Testis (tissue), 5 donors: ENCODE measurements at places on chromosomes 16 and 17. TPM values are rescaled to one million over a fixed set of nuclear protein-coding genes. Genes with fewer than 3 reads are reported as not detected.

DNA sequence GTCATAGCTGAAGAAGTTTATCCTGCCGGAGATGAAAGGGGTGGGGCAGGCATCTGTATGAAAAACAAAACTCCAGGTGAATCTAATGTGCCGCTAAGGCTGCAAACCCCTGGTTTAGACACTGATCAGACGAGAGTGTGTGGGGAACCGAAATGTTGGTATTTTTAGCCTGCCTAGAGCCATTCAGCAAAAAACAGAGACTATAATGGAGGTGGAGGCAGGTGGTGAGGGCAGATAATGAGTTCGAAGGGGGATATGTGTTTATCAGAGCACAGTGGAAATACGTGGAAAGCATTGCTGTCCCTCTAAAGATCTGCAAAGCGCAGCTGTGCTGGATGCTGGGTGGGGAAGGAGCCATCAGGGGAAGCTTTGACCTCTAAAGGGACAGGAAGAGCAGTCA lies 127.5 kb upstream of the WSCD1 start:
- no peak overlapping the region for H3K4me3 ChIP-seq
- no peaks in the 10 kb centered on the region for H3K36me3 ChIP-seq
- H3K4me1 ChIP-seq = no peaks in the 10 kb centered on the region
- H3K27me3 ChIP-seq = no peaks in the 10 kb centered on the region
- no peak overlapping the region for H3K27ac ChIP-seq

GRCh38 chr17:81951785-81952684 lies 5.0 kb upstream of the MYADML2 start:
- no peak overlapping the region for H3K4me3 ChIP-seq
- DNase-seq = no peak
- H3K27ac ChIP-seq = no peak overlapping the region
- H3K27me3 ChIP-seq = no peaks in the 10 kb centered on the region

Gene CHST6
- 1.1 TPM for polyA plus RNA-seq

Gene CRHR1
- 0.55 TPM for polyA plus RNA-seq

- no peak for DNase-seq
- no peaks in the 10 kb centered on the region for H3K36me3 ChIP-seq
- no peaks in the 10 kb centered on the region for H3K27me3 ChIP-seq
- no peak overlapping the region for H3K27ac ChIP-seq
- no peak overlapping the region for H3K4me3 ChIP-seq
- no peaks in the 10 kb centered on the region for H3K4me1 ChIP-seq
Measured at GRCh38 chr16:6884002-6884401, 448.6 kb upstream of the RBFOX1 start.

- H3K36me3 ChIP-seq = no peaks in the 10 kb centered on the region
- H3K27me3 ChIP-seq = no peaks in the 10 kb centered on the region
- DNase-seq = peak; percentile 39
Measured at GRCh38 chr17:30336369-30337171, 2.7 kb upstream of the TMIGD1 start.

Gene INPP5K
- polyA plus RNA-seq = 81.2 TPM

Gene MYLK3
- 18.4 TPM for polyA plus RNA-seq

Gene BCL6B
- 4.6 TPM for polyA plus RNA-seq

DNA sequence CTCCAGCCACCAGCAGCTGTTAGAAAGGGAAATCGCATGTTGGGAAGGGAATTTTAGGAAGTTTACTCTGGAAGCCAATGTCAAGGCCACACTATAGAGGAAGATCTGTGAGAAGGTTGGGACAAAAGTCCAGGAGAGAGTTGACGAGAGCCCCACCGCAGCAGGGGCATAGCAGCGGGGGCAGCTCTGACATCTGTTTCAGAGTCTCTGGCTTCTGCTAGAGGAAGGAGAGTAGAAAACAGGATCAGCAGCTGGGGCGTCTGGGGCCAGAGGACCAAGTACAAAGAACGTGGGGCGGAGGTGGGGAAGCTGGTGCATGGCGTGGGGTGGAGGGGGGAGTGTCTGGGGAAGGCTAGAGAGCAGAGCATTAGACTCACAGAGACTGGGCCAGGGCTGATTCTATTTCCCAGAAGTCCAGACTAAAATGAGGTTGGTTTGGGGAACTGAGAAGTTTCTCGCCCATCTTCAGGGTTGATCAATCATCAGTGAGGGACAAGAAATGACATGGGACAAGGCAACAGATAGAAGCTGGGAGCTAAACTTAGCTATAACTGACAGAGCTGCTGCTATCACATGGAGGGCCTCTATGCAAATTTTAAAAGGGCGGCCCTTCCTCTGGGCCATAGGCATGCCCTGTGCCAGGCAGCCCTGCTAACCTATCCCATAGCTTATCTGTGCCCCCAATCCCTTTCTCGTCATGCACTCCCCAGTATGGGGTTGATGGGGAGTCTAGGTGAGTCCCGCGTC lies 1.2 kb downstream of the RABEP2 start:
- H3K27me3 ChIP-seq = no peaks in the 10 kb centered on the region
- H3K4me3 ChIP-seq = no peak overlapping the region
- H3K4me1 ChIP-seq = peaks cover 13% of the 10 kb centered on the region

Gene ZNF750
- polyA plus RNA-seq = 0.21 TPM

DNA sequence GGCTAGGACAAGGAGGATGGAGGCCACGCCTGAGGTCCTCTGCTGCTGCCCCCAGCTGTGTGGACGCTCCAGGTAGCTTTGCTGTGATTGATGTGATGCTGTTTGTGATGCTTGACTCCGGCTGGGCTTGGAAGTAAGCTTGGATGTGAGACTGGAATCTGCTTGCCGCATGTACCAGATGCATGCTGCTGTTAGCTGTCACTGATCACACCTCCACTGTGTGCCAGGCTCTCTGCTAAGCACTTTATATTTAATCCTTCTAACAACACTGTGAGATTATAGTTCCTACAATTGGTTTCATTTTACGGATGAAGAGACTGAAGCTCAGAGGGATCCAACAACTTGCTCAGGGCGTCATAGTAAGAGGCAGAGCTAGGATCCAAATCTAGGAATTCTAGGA lies 23.5 kb downstream of the SNX29 start:
- no peak overlapping the region for H3K27ac ChIP-seq
- H3K4me1 ChIP-seq = no peaks in the 10 kb centered on the region
- no peaks in the 10 kb centered on the region for H3K27me3 ChIP-seq
- DNase-seq = no peak

GRCh38 chr16:82924075-82924854 lies 297.5 kb downstream of the CDH13 start:
- no peak overlapping the region for H3K27ac ChIP-seq
- DNase-seq = no peak
- no peaks in the 10 kb centered on the region for H3K4me1 ChIP-seq
- H3K27me3 ChIP-seq = no peaks in the 10 kb centered on the region
- H3K4me3 ChIP-seq = no peak overlapping the region

DNA sequence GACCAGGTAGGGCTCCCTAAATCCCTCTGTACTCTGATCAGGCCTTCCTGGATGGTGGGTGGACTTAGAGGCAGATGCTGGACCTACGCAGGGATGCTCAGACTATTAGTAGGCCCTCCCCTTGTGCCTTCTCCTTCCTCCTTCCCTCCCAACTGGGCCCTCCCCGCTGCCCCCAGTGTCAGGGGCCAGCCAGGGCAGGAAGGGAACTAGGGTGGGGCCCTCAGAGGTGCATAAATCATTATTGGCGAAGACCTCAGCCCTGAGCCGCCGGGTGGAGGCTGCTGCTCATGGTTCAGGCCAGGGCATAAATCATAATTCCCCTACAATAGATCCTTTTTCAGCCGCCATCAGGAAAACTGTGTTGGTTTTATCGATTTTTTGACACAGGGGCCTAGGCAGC lies 81.4 kb downstream of the MRM1 start:
- H3K36me3 ChIP-seq = no peaks in the 10 kb centered on the region
- H3K27ac ChIP-seq = no peak overlapping the region
- no peaks in the 10 kb centered on the region for H3K27me3 ChIP-seq

- peaks cover 14% of the 10 kb centered on the region for H3K4me1 ChIP-seq
- peak; percentile 76 for DNase-seq
Measured at GRCh38 chr17:7355053-7355452, at the start of gene TMEM95. TSS of gene TMEM95 (plus strand) at chr17:7355156. CDS start at chr17:7355205, 49 bp downstream.

DNA sequence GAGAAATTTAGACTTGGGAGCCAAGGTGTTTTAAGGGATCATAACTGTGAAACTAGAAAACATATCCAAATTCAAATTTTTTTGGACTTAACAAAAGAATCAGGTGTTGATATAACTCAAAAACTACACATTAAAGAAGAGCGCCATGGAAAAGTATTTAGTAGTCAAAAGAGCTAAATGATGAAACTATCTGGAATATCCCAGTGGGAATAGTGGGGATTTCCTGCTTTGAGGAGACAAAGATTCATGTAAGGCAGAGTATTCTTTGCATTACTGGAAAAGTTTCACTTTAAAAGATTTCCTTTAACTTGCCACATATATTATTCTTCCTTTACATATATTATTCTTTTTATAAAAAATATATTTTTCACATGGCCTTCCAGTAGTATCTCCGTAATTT lies 40.3 kb upstream of the VPS4A start:
- H3K4me1 ChIP-seq = no peaks in the 10 kb centered on the region
- no peak for DNase-seq
- no peak overlapping the region for H3K4me3 ChIP-seq
- no peaks in the 10 kb centered on the region for H3K27me3 ChIP-seq

Gene ZFPM1
- 12.8 TPM for polyA plus RNA-seq

Gene CES4A
- polyA plus RNA-seq = 12.2 TPM

DNA sequence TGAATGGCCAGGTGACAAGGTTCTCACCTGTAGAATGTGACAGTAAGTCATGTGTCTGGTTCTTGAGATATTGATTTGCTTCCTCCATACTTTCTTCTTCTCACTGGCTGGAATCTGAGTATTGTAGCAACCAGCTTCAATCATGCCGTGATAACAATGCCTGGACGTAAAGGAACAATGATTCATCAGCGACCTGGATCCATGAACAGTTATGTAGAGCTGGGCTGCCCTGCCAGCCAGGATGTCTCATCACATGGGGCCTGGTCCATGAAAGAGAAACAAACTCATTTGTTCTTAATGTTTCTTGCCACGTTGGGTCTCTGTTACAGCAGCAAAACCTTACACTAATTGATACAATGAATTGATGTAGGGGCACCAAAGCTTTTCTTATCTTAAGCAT lies 627.2 kb downstream of the TOX3 start:
- no peak overlapping the region for H3K4me3 ChIP-seq
- no peaks in the 10 kb centered on the region for H3K4me1 ChIP-seq
- H3K36me3 ChIP-seq = no peaks in the 10 kb centered on the region
- H3K27ac ChIP-seq = no peak overlapping the region
- DNase-seq = no peak

Gene SCNN1B
- 1.1 TPM for polyA plus RNA-seq

DNA sequence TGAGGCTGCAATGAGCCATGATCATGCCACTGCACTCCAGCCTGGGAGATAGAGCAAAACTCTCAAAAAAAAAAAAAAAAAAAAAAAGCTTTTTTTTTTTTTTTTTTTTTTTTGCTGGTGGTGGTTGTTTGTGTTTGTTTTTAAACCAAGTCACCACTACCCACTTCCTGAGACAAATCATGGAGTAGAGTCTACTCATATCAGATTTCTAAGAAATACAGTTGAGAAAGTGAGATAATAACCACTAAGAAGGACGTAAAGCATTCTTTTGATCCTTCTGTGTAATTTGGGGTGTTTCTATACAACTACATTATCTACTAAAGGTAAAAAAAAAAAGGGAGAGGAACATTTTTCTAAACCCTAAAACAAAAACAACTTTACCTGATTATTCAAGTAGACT lies 38.0 kb downstream of the AXIN2 start:
- no peak overlapping the region for H3K4me3 ChIP-seq
- no peak overlapping the region for H3K27ac ChIP-seq
- no peaks in the 10 kb centered on the region for H3K36me3 ChIP-seq
- H3K4me1 ChIP-seq = peaks cover 3% of the 10 kb centered on the region
- DNase-seq = no peak

GRCh38 chr16:30567160-30567990 lies 4.1 kb downstream of the ZNF688 start:
- no peaks in the 10 kb centered on the region for H3K27me3 ChIP-seq
- no peak overlapping the region for H3K27ac ChIP-seq
- DNase-seq = no peak
- H3K4me3 ChIP-seq = no peak overlapping the region
- H3K4me1 ChIP-seq = peaks cover 6% of the 10 kb centered on the region

- H3K4me1 ChIP-seq = peaks cover 12% of the 10 kb centered on the region
- H3K4me3 ChIP-seq = no peak overlapping the region
- DNase-seq = no peak
- no peaks in the 10 kb centered on the region for H3K27me3 ChIP-seq
- H3K27ac ChIP-seq = no peak overlapping the region
Measured at GRCh38 chr17:57905875-57906455, 49.2 kb downstream of the CUEDC1 start.

Gene ACSM2A
- 0.28 TPM for polyA plus RNA-seq

- no peak for DNase-seq
- no peaks in the 10 kb centered on the region for H3K36me3 ChIP-seq
Measured at GRCh38 chr17:81734405-81735263, 22.6 kb downstream of the SLC25A10 start.

Gene CMTM4
- polyA plus RNA-seq = 22.2 TPM

GRCh38 chr17:63132459-63132911 lies 166.4 kb downstream of the TANC2 start:
- no peak for DNase-seq
- H3K36me3 ChIP-seq = no peaks in the 10 kb centered on the region
- no peaks in the 10 kb centered on the region for H3K4me1 ChIP-seq
- no peak overlapping the region for H3K4me3 ChIP-seq
- H3K27ac ChIP-seq = no peak overlapping the region

DNA sequence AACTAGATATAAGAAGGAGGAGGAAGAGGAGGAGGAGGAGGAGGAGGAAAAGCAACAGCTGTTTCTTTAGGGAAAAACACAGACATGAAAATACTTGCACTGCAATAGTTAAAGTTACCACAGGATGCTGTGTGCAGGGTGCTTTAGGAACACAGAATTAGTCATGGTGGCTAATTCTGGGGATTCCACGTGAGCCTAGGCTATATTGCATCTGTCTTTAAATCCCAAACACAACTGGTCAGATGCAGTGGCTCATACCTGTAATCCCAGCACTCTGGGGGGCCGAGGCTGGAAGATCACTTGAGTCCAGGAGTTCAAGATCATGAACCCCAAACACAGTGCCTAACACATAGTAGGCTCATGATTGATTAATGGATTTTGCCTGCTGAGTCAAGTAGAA lies 155.3 kb upstream of the C16orf82 start:
- no peaks in the 10 kb centered on the region for H3K4me1 ChIP-seq
- no peaks in the 10 kb centered on the region for H3K36me3 ChIP-seq
- H3K4me3 ChIP-seq = no peak overlapping the region

GRCh38 chr16:84382396-84382795 lies 14.1 kb downstream of the ATP2C2 start:
- H3K27ac ChIP-seq = no peak overlapping the region
- H3K36me3 ChIP-seq = no peaks in the 10 kb centered on the region
- no peaks in the 10 kb centered on the region for H3K27me3 ChIP-seq
- no peak for DNase-seq
- H3K4me3 ChIP-seq = no peak overlapping the region

Gene KRTAP4-4
- polyA plus RNA-seq = not detected

- no peaks in the 10 kb centered on the region for H3K27me3 ChIP-seq
- no peaks in the 10 kb centered on the region for H3K36me3 ChIP-seq
Measured at GRCh38 chr17:29390851-29391631, 878 bp downstream of the TAOK1 start.

GRCh38 chr17:9529033-9529700 lies 46.5 kb downstream of the STX8 start:
- no peaks in the 10 kb centered on the region for H3K36me3 ChIP-seq
- no peaks in the 10 kb centered on the region for H3K4me1 ChIP-seq
- H3K4me3 ChIP-seq = no peak overlapping the region
- no peak overlapping the region for H3K27ac ChIP-seq
